ENCODE measurements at places on chromosomes 2 and 18.

DNA sequence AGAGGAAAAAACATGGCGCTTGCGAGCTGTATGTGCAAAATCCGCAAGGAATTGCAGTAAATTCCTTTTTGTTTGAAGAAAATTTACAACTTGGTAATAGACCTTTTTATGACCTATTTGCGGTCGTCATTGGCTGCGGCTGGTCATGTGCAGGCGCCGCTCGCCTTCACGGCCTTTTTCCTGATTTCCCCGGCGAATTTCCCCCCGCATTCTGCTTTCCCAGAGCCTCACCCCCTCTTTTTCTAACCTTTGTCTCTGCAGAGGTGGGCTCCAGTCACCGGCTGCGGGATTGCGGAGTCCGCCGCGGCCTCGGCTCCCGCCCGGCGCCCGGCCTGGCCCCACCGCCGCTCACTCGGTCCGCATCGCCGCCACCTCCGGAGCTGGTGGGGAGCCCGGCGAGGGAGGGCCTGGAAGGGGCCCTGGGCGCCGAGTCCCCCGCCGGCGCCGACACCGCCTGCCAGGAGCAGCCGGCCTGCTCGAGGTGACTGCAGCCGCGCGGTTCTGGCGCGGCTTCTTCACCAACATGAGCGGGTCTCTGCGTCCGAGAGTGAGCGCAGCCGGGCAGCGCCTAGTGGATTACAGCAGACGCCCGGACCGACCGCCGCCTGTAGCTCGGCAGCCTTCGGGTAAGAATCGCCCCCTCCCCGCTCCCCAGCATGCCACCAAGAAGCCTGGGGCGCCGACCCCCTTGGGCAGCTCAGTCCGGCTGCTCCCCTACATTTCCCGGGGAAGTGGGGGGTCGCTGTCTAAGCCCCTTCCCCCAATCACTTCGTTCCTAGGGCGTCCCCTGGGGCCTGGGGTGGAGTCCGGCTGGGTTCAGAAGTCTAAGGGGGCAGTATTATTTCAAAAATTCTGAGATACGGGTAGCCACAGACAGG is 7.1 kb downstream of the HOXD8 start:
- no peak for DNase-seq

DNA sequence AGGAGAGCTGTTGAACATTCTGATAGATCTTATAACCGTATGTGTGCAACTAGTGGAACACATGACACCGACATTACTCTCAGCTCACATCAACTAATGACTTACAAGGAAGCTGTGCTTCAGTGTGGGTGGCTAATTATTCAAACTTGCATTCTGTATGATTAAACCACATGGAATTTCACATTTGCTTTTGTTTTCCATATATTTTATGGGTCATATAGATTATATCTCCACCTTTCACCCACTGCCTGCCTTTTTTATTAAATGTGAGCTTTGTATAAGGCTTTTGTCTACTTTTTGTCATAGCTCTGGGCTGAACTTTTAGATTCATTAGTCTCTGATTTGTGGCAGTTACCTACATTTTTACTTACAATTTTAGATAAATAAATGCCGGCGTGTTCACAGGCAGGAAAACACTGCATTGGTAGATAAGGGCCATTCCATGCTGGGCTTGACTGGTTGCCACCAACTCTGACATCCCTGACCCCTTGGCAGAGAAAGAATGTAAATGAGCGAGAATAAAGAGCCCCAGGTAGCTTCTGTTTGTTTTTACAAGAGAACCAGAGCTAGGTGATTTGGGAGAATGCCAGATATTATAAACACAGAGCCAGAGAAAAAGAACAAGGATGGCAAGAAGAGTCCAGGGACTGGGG is 35.7 kb downstream of the LYPD6 start:
- DNase-seq: no peak

GRCh38 chr18:57855551-57855950 is 52.4 kb upstream of the ATP8B1 start:
- DNase-seq: no peak

GRCh38 chr2:84938194-84938879 is 32.6 kb upstream of the KCMF1 start:
- DNase-seq: no peak

Data from K562 (cell line).